ENCODE measurements at places on chromosomes 6 and 20.

DNA sequence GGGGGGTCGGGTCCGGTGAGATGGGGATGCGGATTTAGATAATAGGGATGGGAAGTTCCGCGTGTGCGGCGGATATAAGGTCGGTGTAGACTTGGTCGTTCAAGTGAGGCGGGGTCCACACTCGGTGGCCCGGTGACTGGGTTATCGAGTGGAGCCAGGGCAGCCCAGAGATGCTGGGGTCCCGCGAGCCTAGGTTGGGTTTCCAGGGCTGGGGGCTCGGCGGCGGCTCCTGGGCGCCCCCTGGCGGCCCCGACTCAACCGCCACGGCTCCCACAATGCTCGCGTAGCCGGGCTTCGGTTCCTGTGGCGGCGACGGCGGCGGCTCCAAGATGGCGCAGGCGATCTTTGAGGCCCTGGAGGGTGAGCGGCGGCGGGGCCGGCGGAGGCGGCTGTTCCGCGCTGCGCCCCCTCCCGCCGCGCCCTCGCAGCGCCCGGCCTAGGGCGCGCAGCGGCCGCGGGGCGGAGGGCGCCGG, at the start of gene ZNF341:
Gene ZNF341, plus strand, starts transcription at position 304 of the 473 bp plus-strand sequence. Its CDS starts 26 bp downstream, at position 330.
- peak; percentile 97 for DNase-seq

DNA sequence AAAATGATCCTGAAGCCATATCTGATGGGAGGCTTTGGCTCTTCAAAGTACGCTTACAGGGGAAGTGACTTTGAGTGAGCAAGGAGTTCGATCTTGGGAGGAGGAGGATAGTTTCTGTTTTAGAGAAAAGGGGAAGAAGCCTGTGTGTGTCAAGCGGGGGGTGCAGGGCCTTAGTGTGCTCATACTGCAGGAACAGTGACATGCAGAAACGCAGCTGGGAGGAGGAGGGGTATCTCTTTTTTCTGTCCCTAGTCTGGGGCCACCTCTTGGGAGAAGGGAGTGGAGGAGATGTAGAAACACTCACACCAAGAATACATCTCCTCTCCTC, 19.8 kb downstream of the SIRPD start:
- DNase-seq, result peak; percentile 98

DNA sequence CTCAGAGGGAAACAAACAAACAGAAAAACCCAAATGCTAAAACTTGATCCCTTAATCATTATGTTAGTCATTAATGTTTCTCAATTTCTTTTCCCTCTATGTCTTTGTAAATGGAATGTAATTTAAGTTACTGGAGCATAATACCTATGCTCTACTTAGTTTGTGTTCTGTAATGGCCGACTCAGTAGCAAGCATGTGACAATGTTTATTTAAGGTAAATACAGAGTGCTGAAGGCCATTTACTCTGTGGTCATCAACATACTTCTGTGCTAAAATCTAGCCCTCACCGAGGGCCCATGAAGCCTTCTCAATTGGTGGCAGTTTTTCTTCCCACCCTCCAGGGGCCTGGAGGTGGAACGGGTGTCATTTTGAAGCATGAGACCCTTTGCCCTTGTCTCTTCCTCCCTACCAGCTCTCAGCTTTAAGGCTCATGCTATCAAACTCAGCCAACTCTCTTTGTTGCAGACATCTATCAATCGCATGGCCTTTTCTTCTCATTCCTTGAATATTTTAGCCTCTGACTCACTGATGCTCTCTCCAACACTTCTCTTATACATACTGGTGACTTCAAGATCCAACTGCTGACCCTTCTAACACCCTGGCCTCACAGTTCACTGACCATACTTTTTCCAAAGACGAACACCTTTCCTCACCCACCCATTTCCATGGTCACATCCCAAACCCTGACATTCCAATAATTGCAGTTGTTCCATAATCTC, 48.2 kb downstream of the STX7 start:
- DNase-seq, result no peak

DNA sequence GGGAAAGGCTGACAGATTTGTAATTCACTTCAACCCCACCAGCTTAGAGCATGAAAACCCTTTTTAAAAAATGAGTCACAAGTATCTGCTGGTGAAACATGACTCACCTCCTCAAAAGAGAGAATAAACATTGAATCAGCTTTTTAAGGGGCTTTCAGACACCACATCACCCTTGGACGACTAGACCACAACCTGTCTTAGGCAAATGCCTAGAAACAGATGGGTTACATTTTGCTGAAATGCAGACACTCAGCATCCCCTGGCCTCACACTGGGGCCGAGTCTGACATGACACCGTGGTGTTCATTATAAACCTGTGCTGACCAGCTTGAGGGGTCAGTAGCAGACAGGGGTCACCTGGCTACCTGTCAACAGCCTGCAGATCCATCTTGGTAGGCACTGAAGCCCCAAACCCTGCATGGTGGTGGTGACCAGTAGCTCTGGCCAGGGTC, 175.3 kb upstream of the CST7 start:
- no peak for DNase-seq

DNA sequence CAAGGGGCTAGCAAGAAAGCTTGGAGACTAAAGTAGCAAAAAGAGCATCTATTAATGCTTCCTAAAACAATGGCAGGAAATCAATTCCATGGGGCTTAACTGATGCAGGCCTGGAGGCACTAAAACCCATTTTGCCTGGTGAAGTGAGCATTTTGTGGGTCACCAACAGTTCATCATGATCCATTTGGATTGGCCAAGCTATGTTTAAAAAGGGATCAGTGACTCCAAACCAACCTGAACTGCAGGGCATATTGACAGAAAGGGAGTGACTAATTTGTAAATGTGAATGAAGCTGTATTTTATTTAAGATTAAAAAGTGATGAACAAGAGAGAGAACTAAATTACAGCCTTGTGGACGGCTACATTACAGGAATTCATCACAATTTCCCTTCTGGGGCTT, 132.0 kb downstream of the PCSK2 start:
- DNase-seq, result no peak

DNA sequence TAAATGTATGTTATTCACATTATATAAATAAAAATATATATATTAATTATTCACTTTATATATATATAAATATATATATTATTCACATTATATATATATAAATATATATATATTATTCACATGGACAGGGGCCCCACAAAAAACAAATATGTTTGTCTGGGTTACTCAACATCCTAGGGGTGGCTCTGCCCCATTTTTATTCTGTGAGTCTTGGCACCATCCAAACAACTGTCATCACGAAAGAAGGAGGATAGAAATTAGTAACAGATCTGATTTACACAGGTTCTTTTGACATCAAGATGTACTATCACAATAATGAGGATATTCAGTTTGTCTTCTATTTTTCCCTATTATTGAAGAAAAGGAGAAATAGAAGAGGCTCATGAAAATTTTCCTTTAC, 187.3 kb downstream of the GPX5 start:
- no peak for DNase-seq

DNA sequence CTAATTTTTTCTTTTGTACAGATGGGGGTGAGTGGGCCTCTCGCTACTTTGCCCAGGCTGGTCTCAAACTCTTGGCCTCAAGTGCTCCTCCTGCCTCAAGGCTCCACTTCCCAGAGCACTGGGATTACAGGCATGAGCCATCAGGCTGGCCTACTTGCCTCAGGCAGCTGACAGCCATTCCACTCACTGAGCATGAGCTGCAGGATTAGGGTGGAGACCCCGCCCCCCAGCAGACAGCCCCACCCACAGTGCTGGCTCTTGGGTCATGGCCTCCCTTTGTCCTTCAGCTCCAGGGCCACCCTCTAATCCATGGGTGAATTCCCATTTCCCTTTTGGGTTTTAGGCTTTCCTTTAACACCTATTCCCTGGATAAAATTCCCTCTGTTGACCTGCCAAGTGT, 82.1 kb downstream of the BFSP1 start:
- DNase-seq, result no peak

DNA sequence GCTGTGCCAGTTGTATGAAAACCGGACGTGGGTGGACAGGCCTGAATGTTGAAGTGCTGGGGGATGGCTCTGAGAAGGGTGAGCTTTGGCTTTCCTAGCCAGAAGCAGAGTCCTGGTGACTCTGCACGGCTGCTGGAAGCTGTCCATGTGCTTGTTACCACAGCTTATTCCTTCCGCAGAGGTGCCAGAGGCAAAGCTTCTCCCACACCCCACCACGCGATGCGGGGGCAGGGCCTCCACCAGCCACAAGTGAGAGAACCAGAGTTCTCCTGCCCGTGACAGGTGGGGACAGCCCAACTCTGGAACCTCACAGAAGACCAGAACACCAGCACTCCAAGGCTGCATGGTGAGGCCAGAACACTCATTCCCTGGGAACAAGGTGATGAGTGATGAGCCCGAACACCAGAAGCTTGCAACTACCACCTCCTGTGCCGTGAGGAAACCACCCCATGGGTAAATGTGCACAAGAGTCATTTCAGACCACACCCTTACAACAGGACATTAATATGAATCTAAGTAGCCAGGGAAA, 36.7 kb downstream of the JAG1 start:
- DNase-seq, result no peak

DNA sequence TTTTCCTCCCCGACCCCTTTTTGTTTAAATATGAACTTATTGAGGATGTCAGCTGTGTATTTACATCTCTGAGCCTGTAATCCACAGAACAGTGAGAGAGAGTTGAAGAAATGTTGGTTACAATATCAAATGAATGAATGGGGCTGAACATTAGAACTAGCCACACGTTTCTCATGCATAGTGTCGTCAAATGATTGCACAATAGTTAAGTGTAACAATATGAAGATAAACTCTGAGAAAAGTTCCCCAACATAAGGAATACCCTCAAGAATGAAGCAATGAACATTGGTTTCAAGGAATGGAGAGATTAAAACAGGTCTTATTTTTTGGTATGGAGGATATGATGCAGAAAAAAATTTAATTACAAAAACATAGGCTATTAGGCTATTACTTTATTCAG, 100.5 kb upstream of the DTNBP1 start:
- no peak for DNase-seq

DNA sequence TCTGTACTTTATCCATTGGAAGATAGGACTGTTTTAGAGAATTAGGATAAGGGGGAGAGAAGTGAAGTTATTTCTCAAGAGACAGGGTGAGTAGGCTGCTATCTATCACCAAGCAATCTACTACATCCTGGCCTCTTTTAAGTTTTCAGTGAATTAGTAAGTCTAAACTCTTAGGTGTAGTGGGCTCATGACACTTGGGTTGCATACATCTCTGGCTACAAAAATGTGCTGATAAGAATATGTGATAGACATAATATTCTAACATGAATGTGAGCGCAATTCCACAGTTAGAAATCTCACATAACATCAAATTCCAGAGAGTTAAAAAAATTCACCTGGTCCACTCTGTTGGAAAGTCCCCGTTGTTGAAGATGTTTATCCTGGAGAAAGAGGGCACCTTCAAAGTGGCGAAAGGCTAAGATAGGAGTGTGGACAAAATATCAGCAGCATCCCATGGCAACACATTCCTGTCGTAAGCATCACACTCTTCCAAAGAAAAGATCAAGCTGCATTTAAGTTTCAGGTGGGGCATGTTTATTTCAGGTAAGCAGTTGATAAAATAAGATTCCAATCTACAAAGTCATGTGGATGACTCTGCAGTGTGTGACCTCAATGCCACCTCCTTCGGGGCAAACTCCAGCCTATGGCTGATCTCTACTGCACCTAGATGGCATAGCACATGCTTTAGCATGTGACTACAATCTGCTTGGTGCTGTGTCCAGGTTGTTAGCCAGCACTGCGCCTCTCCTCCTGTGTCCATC, 111.7 kb upstream of the NEDD9 start:
- no peak for DNase-seq

GRCh38 chr6:22613695-22614094, 44.3 kb downstream of the HDGFL1 start:
- no peak for DNase-seq
